Hindlimb muscle (tissue), 1 donor: ENCODE measurements at places on chromosomes 12 and 14. TPM values are rescaled to one million over a fixed set of nuclear protein-coding genes. Genes with fewer than 3 reads are reported as not detected.

GRCh38 chr14:23442721-23443356 is 7.4 kb upstream of the MYH7 start:
- DNase-seq = no peak

GRCh38 chr14:57747036-57747435 is 118.9 kb downstream of the SLC35F4 start:
- no peak for DNase-seq

DNA sequence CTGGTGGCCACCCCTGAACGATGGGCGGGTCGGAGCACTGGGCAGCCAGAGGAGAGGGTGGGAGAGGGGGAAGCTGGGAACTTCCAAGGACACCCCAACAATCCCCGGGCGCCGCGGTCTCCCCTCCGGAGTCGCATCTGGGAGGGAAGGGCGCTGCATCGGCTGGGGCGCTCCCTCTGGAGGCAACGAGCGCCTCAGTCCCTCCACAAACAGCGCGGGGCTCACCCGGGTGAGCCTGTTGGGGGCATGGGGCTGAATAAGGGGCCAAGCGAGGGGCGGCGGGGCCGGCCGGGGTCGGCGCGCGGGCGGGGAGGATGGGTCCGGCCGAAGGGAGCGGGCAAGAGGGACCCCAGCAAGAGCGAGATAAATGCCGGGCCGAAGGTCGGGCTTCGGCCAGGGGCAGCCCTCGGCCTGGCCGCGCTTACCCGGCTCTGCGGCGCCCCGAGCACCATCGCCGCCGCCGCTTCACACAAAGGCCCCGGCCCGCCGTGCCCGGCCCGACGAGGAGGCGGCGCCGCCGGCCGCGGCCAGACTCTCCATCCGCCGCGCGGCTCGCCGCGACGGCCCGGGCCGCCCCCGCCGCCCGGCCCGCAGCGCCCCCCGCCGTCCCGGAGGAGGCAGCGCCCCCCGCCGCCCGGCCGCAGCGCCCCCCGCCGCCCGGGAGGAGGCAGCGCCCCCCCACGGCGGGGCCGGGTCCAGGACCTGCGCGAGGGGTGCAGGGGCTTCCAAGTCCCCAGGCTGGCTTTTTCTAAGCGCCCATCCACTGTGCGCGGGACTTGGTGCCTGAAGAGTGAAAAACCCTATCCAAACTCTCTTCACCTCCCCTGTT is at the start of gene ZBTB39:
Gene ZBTB39 (minus strand): TSS at position 567 of the 829 bp plus-strand sequence. CDS start 1,629 bp downstream, outside the sequence.
- DNase-seq = peak; percentile 68

DNA sequence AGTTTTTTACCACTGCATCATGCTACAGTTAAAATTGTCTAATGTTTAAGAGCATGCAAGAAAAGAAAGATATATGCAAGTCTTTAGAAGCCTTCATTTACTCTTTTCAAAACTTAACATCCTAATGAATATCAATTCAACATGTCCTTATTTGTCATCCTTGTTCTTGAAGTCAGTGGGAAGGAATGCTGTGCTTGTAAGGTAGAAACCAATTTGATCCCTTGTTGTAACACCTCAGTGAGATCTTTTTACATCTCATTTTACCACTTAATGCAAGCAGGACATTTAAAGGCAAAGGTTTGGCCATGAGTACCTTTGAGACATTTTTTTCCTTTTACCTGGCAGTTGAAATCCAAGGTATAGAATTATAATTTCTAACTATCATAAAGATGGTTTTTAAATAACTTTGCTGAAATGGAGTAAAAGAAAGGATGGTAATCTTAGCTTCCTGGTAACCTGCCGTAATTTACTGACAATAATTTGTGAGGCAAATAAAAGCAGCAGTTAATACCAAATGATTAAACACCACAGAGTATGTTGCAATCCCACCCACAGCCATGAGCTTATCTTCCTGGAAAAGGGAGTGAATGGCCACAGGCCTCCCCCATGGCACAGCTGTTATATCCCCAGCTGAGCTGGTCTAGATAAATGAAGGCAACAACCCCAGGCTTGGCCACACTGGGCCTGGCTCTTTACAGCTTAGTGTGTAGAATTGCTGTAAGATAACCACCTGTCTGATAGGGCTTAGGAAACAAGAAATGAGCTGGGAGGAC is 33.2 kb upstream of the STRN3 start:
- DNase-seq = no peak

The PROX2 gene
- 0.71 TPM for polyA plus RNA-seq

The STYK1 gene
- polyA plus RNA-seq = not detected
